ENCODE measurements at places on chromosomes 7 and 10. TPM values are rescaled to one million over a fixed set of nuclear protein-coding genes. Genes with fewer than 3 reads are reported as not detected.

FGL2 gene
- 0.80 TPM for total RNA-seq

SMURF1 gene
- 20.2 TPM for total RNA-seq

FAM237B gene
- total RNA-seq = not detected

SPDYE8 gene
- total RNA-seq = 0.07 TPM

NUTM2E gene
- total RNA-seq = 0.37 TPM

ZNF425 gene
- total RNA-seq = 2.7 TPM

ELAPOR2 gene
- 28.3 TPM for total RNA-seq

CDK1 gene
- total RNA-seq = 31.7 TPM

ADGRA1 gene
- total RNA-seq = not detected

DNA sequence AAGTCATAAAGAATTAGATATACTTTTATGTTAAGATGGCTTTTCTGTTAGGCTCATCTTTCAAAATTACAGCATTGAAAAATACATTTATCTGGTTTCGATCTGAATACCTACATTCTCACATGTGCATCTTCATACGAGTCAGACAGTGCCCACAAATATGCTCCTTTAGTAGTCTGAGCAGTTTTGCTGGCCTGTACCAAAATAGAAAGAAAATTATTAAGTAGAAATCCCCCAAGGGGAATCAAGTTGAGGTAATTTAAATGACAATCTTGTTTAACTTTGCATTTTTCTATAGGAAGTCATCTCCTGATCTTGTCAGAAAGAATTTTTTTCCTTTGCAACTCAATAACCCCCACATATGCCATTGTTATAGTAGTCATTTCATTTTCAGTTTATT, 287.4 kb upstream of the SEMA3D start:
- H3K4me1 ChIP-seq = peaks cover 2% of the 10 kb centered on the region
- H3K27ac ChIP-seq = no peak overlapping the region
- no peak for DNase-seq
- H3K27me3 ChIP-seq = no peaks in the 10 kb centered on the region

DNA sequence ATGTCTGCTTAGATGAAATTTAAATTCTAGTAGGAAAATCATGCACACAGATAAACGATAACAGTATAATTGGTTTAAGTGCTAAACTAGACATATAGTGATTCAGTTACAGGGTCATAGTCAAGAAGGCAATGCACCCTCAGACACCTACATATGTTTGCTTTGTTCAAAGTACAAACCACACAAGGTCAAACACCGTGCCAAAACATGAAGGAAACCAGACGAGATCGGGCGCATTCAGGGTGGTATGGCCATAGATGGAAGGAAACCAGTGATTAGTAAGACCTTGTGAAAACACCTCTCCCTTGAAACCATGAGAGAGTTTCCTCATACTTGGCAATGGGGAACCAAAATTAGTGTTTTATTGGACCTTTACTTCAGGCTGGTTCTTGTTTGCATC, 906.9 kb downstream of the PCDH15 start:
- no peaks in the 10 kb centered on the region for H3K27me3 ChIP-seq
- no peak overlapping the region for H3K4me3 ChIP-seq
- H3K27ac ChIP-seq = no peak overlapping the region
- no peaks in the 10 kb centered on the region for H3K4me1 ChIP-seq

GRCh38 chr7:1218541-1219165, 14.0 kb upstream of the UNCX start:
- no peaks in the 10 kb centered on the region for H3K4me1 ChIP-seq
- peaks cover 52% of the 10 kb centered on the region for H3K27me3 ChIP-seq
- H3K4me3 ChIP-seq = no peak overlapping the region

DNA sequence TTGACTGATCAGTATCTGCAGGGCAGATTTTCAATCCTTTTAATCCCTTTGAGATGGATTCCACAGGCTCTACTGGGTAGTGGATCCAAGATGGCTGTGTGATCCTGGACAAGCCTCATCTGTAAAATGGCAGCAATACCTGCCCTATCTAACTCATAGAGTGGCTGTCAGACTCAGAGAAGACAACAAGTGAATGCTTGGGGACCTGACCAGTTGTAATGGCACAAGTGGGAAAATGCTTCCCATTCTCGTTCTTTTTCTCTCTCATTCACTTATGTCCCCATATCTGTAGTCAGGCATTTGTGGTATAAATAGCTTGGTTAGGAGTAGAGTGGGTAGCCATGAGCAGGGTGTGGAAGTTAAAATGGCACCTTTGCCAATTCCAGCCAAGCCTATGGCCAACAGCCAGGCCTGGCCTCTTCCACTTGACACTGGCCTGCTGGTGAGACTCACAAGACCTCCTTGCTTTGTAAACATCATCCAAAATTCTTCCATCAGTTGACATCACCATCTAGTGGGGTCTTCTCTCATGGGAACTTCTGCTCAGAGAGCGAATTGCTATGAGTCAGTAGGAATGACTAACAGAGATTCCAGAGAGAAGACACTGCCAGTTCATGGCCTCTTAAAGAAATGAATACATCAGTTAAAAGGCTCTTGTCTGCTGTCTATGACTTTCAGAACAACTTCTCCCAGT, 150.1 kb downstream of the PLPP4 start:
- H3K27ac ChIP-seq = no peak overlapping the region
- H3K4me3 ChIP-seq = no peak overlapping the region
- H3K4me1 ChIP-seq = no peaks in the 10 kb centered on the region
- DNase-seq = no peak

- peaks cover 78% of the 10 kb centered on the region for H3K27me3 ChIP-seq
- H3K36me3 ChIP-seq = no peaks in the 10 kb centered on the region
- peaks cover 3% of the 10 kb centered on the region for H3K4me1 ChIP-seq
These were observed 1.8 kb downstream of the FOXI2 start for GRCh38 chr10:127738512-127739424.

DNA sequence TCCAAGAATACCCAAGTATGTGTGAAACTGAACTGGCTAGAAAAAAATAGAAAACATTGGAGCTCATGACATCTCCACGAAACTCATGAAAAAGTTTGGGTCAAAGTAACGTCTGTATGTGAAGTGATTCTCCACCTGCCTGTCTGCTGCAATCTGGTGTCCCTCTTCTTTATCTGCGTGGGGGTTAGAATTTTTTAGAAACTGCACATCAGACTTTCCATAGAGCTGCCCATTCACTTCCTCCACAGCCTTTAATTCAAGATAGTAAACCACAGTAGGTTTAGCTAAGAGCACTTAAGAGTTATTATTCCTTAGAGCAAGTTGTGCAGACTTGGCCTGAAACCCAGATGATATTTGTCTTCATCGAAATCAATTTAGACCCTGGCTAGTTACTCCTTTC, 55.3 kb downstream of the SCIN start:
- H3K4me1 ChIP-seq = no peaks in the 10 kb centered on the region
- no peak overlapping the region for H3K4me3 ChIP-seq
- no peak for DNase-seq
- no peak overlapping the region for H3K27ac ChIP-seq
- H3K36me3 ChIP-seq = no peaks in the 10 kb centered on the region

GRCh38 chr7:145643981-145644380, 472.6 kb upstream of the CNTNAP2 start:
- H3K4me1 ChIP-seq = no peaks in the 10 kb centered on the region
- DNase-seq = no peak

DNA sequence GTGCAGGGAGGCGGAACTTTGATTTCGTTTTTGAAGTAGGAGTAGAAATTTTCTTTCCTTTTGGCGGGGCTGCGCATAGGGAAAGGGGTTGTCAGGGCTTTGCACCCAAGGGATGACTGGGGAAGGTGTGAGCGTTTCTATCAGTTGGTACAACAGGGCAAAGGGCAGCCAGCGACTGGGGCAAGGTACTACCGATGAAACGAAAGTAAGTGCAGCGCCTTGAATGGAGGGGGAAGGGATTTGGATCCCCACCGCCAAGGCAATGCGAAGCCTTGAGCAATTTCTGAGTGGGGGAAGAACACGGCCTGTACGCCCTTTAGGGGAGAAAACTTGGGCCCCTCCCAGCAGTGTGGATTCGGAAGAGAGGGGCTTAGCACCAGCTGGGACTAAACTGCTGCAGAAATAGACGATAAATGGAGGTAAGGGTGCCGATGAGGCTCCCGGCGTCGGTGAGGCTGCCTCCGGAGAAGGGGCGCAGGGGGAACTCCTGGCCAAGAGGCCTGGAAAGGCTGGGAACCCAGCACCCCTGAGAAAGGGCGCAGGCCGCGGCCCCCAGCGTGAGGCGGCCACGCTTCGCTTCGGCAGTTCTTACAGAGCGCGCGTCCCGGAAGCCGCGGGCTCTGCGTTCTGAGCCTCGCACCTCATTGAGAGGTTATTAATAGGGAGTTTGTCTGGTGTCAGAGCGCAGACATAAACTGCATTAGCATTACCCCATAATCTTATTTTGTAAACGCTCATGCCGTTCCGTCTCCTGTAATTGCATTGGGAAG, 10.0 kb upstream of the TLX1 start:
- peaks cover 83% of the 10 kb centered on the region for H3K27me3 ChIP-seq
- DNase-seq = peak; percentile 44
- H3K4me1 ChIP-seq = peaks cover 14% of the 10 kb centered on the region
- no peak overlapping the region for H3K27ac ChIP-seq
- no peaks in the 10 kb centered on the region for H3K36me3 ChIP-seq

- H3K27ac ChIP-seq = no peak overlapping the region
- no peaks in the 10 kb centered on the region for H3K36me3 ChIP-seq
- no peaks in the 10 kb centered on the region for H3K27me3 ChIP-seq
- DNase-seq = peak; percentile 76
- H3K4me1 ChIP-seq = peaks cover 13% of the 10 kb centered on the region
These were observed 88.5 kb upstream of the ATP6V0A4 start for GRCh38 chr7:138886501-138886917.

DNA sequence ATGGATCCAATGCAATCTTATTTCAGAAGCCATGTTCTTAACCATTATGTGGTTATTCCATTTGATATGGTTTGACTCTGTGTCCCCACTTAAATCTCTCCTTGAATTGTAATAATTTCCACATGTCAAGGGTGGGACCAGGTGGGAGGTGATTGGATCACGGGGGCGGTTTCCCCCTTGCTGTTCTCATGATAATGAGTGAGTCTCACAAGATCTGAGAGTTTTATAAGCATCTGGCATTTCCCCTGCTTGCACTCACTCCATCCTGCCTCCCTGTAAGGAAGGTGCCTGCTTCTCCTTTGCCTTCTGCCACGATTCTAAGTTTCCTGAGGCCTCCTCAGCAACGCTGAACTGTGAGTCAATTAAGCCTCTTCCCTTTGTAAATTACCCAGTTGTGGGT, 32.0 kb upstream of the TSPAN13 start:
- no peaks in the 10 kb centered on the region for H3K27me3 ChIP-seq
- H3K4me1 ChIP-seq = peaks cover 5% of the 10 kb centered on the region
- H3K27ac ChIP-seq = no peak overlapping the region
- no peaks in the 10 kb centered on the region for H3K36me3 ChIP-seq
- DNase-seq = no peak

DNA sequence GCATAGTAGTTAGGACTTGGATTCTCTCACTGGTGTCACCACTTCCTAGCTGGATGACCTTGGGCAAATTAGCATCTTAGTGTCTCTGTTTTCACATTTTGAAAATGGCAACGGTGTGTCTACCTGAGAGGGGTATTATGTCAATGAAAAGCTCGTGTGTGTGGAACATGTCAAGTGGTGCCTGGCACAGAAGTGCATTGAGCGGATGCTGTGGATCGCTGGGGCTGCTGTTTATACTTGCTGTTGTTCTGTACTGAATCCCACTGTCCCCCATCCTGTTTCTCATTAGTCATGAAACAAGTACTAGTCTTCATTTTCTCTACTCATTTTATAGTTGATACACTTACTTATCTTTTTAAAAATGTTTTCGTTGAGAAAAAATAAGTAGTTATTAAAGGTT, 26.1 kb downstream of the RBM33 start:
- no peaks in the 10 kb centered on the region for H3K36me3 ChIP-seq
- DNase-seq = no peak
- H3K27ac ChIP-seq = peak overlapping the region; percentile 29
- no peaks in the 10 kb centered on the region for H3K27me3 ChIP-seq
- H3K4me3 ChIP-seq = no peak overlapping the region

- H3K36me3 ChIP-seq = no peaks in the 10 kb centered on the region
- no peak overlapping the region for H3K4me3 ChIP-seq
- H3K27me3 ChIP-seq = no peaks in the 10 kb centered on the region
- peaks cover 11% of the 10 kb centered on the region for H3K4me1 ChIP-seq
- H3K27ac ChIP-seq = peak overlapping the region; percentile 76
These were observed 255.3 kb downstream of the INHBA start for GRCh38 chr7:41447450-41448042.

DNA sequence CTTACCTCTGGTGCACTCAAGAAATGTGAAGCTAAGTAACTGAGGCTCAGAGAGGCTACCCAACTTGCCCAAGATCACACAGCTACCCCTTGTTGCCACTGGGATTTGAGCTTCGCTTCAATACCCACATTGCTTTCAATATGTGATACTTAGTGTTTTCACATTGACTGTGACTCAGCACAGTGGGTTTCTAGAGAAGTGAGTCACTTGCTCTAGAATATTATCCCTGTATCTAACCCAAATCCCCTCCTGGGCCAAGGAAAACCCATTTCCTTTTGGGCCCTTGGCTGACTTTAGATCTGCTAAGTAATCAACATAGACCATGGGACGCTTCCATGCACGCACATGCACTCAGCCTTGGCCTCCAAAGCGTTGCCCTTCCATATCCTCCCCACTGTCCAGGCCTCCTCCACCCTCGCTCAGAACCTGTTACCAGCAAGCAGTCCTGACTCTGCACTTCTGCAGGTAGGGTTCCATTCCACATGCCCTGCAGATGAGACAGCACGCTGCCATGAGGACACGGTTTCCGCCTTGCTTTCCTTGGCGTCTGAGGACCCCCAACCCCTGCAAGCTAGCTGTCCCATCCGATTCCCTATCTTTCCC, 87.7 kb upstream of the CHST15 start:
- no peak overlapping the region for H3K27ac ChIP-seq
- no peaks in the 10 kb centered on the region for H3K27me3 ChIP-seq
- DNase-seq = no peak
- no peak overlapping the region for H3K4me3 ChIP-seq
- no peaks in the 10 kb centered on the region for H3K36me3 ChIP-seq
